ENCODE measurements at places on chromosomes 2 and 18. TPM values are rescaled to one million over a fixed set of nuclear protein-coding genes. Genes with fewer than 3 reads are reported as not detected.

TMEM247 gene
- not detected for total RNA-seq

TBC1D8 gene
- total RNA-seq = 3.8 TPM

GPR55 gene
- total RNA-seq = not detected

SLC1A4 gene
- total RNA-seq = 13.1 TPM

LYPD6B gene
- not detected for total RNA-seq

LIMS3 gene
- not detected for total RNA-seq

GYPC gene
- 135 TPM for total RNA-seq

DSEL gene
- total RNA-seq = 157 TPM

CCL20 gene
- total RNA-seq = not detected

NTSR2 gene
- under 0.01 TPM for total RNA-seq

GRCh38 chr18:45658756-45659155 is 43.5 kb downstream of the SLC14A2 start:
- peak; percentile 16 for DNase-seq

- no peak for DNase-seq
Observed at GRCh38 chr2:216169087-216169486, 59.9 kb downstream of the XRCC5 start.

- no peak for DNase-seq
Observed at GRCh38 chr2:170818752-170819470, 2.2 kb downstream of the GAD1 start.

- DNase-seq = peak; percentile 4
Observed at GRCh38 chr18:72013427-72013850, 530.7 kb downstream of the CBLN2 start.

- DNase-seq = no peak
Observed at GRCh38 chr2:44545005-44545404, 183.3 kb downstream of the CAMKMT start.

DNA sequence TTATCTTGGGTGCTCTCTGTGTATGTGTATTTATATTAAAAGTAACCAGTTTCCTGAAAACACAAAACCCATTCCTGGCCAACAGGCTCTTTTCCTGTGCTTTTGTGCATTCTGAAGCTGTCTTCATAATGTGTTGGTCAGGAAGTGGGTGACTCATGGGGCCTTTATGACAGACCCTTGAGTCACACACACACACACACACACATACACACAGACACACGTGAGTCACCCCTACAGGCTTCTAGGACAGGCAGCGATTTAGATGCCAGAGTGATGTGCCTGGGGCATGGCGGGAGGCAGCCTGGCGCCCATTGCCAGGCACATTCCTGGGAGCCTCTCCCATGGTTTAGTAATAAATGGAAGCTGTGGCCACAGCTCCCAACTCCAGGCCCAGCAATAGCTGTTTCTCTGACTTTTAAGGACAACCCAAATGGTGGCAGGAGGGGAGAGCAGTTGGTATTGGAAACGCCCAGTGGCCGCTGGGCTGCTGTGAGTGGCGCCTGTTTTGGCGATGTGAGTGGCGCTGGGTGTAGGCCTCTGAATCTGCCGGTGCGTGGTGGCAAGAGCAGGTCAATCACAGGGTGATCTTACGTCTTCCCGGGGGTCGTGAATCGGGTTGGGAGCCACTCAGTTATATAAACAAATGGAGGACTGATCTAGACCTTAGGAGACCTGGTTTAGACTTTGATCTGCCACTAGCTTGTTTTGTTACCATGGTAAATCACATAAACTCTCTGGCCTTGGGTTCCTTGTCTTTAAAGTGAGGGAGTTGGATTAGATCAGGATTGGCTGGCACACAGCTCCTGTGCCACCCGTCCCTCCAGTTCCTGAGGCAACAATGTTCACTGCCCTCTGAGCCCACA is 150.7 kb upstream of the DLX2 start:
- peak; percentile 100 for DNase-seq

GRCh38 chr2:118667348-118667747 is 180.1 kb downstream of the EN1 start:
- peak; percentile 87 for DNase-seq

- no peak for DNase-seq
Observed at GRCh38 chr18:54086046-54086802, 138.2 kb downstream of the MBD2 start.

- no peak for DNase-seq
Observed at GRCh38 chr18:13622751-13623150, 103.6 kb downstream of the FAM210A start.

DNA sequence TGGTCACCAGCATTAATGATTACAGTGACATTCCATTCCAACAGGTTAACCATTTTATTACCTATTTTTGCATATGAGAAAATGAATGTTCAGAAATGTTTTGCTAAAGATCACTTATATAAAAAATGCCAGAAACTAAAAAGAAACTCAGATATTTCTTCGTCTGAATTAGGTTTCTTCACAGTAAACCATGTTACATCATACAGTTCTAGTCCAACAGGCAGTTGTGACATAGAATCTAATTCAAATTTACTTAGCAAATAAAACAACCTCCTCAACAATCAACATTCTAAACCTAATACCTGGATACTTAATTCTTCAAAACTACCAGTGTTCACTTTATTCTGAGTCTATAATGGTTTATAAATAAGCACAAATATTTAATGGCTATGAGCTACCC is 416.3 kb upstream of the LRRTM4 start:
- DNase-seq = no peak

DNA sequence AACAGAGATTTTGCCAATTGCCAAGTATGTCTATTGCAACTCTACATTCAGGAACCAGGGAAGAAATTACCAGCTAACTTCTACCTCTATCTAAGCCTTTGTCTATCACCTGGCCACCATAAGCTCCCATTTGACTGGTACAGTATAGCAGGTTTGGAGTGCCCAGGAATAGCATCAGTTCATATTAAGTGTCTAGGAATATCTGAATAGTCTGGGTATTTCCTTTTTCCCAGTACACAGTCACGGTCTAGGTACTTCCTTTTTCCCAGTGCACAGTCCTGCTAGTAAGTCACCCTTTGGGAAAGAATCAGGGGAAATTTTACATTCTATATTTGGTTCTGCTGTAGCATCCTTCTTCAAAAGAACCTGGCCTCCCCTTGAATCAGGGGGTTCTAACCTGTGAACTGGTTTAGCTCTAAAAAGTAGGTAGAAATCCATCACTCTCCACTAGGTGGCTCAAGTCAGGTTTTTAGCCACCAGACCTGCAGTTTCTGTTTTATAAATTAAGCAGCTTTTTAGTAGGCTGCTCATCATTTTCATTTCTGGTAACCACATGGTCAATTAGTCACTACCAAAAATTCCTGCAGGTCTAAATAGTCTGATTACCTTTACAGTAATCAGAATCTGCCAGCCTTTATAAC is 49.3 kb upstream of the DNAJC10 start:
- peak; percentile 40 for DNase-seq

GRCh38 chr2:160726046-160726445 is 232.4 kb upstream of the RBMS1 start:
- DNase-seq = no peak
